ENCODE measurements at places on chromosomes 1 and 21.

DNA sequence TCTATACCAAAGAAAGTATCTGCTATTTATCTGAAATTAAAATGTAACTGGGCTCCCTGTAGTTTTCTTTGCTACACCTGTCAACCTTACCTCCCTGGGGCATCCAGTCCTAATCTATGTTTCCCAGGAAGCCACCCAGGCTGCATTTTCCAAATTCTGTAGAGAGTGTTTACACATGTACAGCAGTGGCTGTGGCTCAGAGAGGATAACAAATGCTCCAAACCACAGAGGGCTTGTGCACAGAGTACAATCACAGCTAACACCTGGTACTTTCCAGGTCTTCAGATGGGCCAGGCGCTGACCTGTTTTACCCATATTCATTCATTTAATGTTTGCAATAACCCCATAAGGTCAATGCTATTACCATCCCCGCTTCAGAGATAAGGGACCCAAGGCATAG lies 146.5 kb upstream of the TNR start:
- no peak for DNase-seq

- no peak for DNase-seq
Observed at GRCh38 chr1:97905141-97905940, 15.5 kb downstream of the DPYD start.

DNA sequence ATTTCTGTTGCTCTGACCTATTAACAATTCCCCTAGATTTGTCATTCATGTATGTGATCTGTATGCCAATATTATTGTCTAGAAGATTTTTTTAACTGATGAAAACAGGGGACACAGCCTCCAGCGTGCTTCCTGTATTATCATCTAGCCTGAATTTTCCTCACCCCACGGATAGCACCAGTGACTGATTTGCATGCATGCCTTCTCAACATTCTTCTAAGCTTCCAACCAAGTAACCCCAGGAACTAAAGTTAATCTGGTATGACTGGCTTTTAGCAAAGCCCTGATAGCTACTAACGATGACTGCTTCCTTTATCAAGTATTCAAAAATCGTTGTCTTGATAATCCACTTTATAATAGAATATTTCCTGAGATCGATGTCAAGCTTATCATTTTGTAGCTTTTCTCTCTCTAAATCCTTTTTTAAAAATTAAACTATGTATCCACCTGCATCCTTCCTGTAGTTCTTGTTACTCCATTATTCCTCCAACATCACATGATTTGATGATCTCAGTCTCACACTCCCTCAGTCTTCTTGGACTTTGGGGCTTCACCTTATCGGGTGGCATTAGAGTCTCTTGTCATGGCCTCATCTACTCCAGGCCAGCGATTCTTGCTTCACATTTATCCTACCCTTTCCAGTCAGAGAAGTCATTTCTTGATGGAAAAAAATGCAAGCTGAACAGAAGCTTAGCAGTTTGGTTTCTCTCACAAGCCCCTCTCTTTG lies 19.0 kb downstream of the BCAR3 start:
- DNase-seq, result peak; percentile 32

DNA sequence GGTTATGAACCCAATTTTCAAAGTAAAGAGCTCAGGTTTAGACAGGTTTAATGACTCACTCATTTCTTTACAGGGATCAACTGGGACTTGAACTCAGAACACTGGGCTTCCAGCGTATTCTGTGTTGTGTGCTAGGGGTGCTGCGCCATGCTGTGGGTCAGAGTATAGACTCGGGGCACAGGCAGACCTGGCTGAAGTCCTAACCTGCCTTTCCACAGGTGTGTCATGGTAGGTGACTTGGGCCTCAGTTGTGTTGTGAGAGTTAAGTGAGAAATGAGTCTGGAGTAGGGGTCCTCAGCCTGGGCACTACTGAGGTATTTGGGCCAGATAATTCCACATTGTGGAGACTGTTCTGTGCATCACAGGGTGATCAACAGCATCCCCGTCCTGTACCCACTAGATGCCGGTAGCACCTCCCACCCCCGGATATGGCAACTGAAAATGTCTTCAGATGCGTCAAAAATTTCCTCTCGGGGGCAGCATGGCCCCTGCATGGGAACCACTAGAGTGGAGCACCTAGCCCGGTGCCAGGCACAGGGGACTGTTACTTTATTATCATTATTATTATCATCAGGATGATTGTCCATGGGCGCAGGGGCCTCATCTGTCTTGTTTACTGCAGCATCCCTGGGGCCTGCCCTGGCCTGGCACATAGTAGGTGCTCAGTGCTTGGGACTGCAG lies 575.5 kb downstream of the PTPRU start:
- peak; percentile 15 for DNase-seq

- DNase-seq, result no peak
Observed at GRCh38 chr1:235068158-235069121, 60.2 kb downstream of the TOMM20 start.

DNA sequence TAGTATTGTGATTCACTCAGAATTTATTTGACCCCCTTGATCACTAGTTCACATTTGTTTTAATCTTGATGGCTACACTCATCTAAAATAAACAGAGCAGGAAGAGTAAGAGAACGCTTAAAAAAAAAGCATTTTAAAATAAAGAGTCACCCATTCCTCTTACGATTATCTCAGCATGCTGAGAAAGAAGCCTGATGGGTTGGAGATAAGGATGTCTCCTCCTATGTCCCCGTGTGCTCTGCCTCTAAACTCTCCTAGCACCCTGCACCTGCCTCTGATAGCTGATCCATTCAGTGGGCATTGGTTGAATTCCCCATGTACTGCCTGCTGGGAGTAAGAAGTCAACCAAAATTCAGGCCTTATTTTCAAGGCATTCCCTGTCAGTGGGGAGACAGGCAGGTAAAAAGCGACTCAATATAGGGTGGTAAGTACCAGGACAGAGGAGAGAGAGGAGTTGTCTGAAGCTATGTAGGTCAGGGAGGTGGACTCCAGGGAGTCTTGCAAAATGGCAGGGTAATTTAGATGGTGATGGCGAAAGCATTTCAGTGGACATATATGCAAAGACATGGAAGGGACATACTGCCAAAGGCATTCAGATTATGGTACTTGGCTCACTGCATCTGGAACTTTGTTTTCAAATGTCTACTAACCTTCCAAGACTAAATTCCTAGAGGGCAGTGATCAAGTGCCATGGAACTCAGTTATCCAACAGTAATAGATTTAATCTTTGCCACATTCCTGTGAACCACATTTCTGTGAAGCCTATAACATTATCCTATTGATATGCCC lies 18.4 kb downstream of the ELAVL4 start:
- DNase-seq, result no peak

- DNase-seq, result peak; percentile 76
Observed at GRCh38 chr1:54273092-54273794, 73.3 kb downstream of the MRPL37 start.

GRCh38 chr21:21730512-21730911 lies 732.3 kb downstream of the NCAM2 start:
- DNase-seq, result no peak

DNA sequence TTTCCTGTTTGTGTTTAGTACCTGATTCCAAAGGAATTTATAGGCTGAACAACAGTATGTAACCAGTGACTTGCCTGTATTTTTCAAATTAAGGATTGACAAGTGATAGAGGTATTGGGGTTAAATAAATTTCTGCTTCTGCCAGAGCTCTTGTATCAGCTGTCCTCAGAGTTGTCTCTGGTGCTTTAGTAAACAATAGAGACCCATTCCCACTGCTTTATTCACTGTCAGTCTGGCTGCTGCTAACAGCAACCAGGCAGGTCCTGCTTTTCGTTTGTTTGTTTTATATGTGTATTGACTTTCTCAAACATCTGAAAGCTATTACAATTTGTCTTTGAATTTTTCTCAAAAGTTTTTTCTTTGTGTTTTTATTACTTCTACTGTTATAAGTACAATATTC lies 76.1 kb downstream of the OLFM3 start:
- no peak for DNase-seq

- DNase-seq, result no peak
Observed at GRCh38 chr1:96418969-96419368, 302.6 kb upstream of the PTBP2 start.

Measured in ecto neural progenitor cell (in vitro differentiated cells).